ENCODE measurements at places on chromosomes 12 and 14.

DNA sequence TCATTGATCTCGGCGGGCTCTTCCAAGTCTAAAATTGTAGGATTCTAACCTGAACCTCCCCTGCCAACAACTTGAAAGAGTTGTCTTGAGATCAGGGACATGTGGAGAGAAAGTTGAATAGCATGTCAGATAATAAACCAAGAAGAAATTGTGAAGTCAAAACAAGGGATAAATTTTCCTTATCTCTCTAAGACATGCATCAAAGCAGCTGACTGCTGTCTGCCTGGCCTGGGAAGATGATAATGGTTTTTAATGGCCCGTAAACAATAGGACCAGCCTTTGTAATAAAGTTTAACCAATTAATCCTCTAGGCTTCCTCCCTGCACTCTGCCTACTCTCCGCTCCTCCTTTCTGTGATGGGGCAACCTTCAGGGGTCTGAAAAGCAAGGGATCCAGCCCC lies 67.9 kb downstream of the DPF3 start:
- H3K27me3 ChIP-seq = peaks cover 33% of the 10 kb centered on the region

GRCh38 chr12:1167784-1168183 lies 176.8 kb downstream of the ERC1 start:
- DNase-seq = no peak
- no peaks in the 10 kb centered on the region for H3K27me3 ChIP-seq
- no peak overlapping the region for H3K27ac ChIP-seq
- peaks cover 16% of the 10 kb centered on the region for H3K36me3 ChIP-seq
- H3K4me1 ChIP-seq = peaks cover 22% of the 10 kb centered on the region
- no peak overlapping the region for H3K4me3 ChIP-seq

GRCh38 chr14:28629328-28630004 lies 137.1 kb upstream of the FOXG1 start:
- H3K36me3 ChIP-seq = no peaks in the 10 kb centered on the region
- H3K4me1 ChIP-seq = no peaks in the 10 kb centered on the region
- peaks cover 11% of the 10 kb centered on the region for H3K27me3 ChIP-seq
- H3K4me3 ChIP-seq = no peak overlapping the region

- H3K27me3 ChIP-seq = no peaks in the 10 kb centered on the region
- H3K4me1 ChIP-seq = no peaks in the 10 kb centered on the region
- H3K36me3 ChIP-seq = no peaks in the 10 kb centered on the region
- H3K27ac ChIP-seq = no peak overlapping the region
Observed at GRCh38 chr14:50897658-50898175, 25.9 kb downstream of the ABHD12B start.

GRCh38 chr12:4628406-4628805 lies 20.4 kb downstream of the AKAP3 start:
- H3K36me3 ChIP-seq = no peaks in the 10 kb centered on the region
- no peak overlapping the region for H3K4me3 ChIP-seq
- H3K4me1 ChIP-seq = no peaks in the 10 kb centered on the region
- no peak for DNase-seq
- no peak overlapping the region for H3K27ac ChIP-seq

GRCh38 chr12:32265951-32266350 lies 133.4 kb upstream of the FGD4 start:
- DNase-seq = no peak
- H3K27ac ChIP-seq = no peak overlapping the region

DNA sequence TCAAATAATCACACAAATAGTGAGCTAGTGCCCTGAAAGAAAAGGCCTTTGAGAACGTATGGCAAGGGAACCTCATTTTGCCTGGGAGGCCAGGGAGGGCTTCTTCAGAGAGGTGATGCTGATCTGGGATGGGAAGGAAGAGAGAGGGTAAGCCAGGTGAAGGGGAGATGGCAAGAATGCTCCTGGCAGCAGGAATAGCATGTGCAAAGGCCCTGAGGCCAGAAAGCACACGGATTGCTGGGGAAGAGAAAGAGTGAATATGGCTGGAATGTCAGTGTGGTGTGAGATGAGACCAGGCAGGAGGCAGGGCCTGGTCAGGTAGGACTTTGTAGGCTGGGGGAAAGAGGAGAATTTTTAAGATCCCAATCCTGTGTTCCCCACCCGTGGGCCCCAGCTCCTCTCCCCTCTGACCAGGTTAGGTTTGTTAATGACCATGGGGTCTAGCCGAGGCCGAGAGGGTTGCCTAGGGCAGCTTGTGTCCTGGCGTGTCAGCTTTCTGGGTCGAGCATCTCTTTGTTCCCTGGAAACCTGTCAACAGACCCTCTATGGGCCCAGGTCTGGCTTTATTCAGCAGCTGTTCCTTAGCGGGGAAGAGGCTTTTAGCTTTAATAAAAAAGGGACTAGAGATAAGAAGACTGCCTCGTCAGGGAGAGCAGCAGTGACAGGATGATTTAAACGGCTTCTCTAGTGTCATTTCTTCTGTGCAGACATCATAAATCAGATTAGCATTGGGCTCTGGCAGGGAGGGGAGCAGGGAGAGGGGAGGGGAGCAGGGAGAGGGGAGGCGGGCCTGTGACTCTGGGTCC lies 123.4 kb downstream of the ADCK1 start:
- H3K36me3 ChIP-seq = peaks cover 17% of the 10 kb centered on the region
- H3K4me1 ChIP-seq = peaks cover 37% of the 10 kb centered on the region
- no peak for DNase-seq
- no peak overlapping the region for H3K4me3 ChIP-seq
- no peaks in the 10 kb centered on the region for H3K27me3 ChIP-seq

GRCh38 chr14:51189600-51190376 lies 50.3 kb upstream of the TMX1 start:
- H3K27me3 ChIP-seq = no peaks in the 10 kb centered on the region
- no peak for DNase-seq
- H3K4me1 ChIP-seq = no peaks in the 10 kb centered on the region
- no peaks in the 10 kb centered on the region for H3K36me3 ChIP-seq
- no peak overlapping the region for H3K4me3 ChIP-seq

- H3K27ac ChIP-seq = no peak overlapping the region
- no peaks in the 10 kb centered on the region for H3K27me3 ChIP-seq
- no peaks in the 10 kb centered on the region for H3K4me1 ChIP-seq
- DNase-seq = no peak
Observed at GRCh38 chr12:88206601-88207000, 64.5 kb downstream of the TMTC3 start.

GRCh38 chr12:2998789-2999264 lies 39.6 kb downstream of the TEAD4 start:
- no peak overlapping the region for H3K27ac ChIP-seq
- H3K4me3 ChIP-seq = no peak overlapping the region
- no peaks in the 10 kb centered on the region for H3K27me3 ChIP-seq

- DNase-seq = no peak
- no peak overlapping the region for H3K27ac ChIP-seq
- H3K36me3 ChIP-seq = peaks cover 19% of the 10 kb centered on the region
Observed at GRCh38 chr12:110354172-110354780, 49.2 kb downstream of the ANAPC7 start.

DNA sequence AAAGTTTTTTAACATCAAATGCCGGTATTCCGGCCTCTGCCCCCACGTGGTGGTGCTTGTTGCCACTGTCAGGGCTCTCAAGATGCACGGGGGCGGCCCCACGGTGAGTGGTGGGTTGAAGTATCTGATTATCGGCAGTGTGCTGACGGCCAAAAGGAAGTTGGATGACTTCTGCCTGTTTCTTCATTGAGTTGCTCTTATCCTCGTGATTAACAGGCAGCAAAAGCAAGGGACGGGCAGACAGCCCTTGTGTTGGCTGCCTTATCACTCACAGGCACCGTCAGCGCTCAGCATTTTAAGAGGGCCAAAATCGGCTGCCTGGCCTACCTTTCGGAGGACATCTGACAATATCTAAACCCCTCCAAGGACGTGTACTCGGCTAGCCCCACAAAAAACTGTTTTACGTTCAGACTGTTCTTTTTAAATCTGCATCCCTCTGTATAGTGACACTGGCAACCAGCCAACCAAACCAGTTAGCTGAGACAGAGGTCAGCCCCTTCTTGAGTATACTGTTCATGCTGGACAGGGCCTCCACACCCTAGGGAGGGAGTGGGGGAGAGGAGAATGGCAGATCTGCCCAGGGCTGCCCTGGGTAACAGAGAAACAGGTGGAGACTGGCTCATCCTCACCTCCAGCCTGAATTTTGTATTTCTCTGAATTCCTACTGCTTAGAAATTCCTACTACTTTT lies 22.9 kb upstream of the AKAP5 start:
- H3K4me1 ChIP-seq = peaks cover 24% of the 10 kb centered on the region
- DNase-seq = no peak
- H3K4me3 ChIP-seq = no peak overlapping the region
- no peaks in the 10 kb centered on the region for H3K27me3 ChIP-seq

DNA sequence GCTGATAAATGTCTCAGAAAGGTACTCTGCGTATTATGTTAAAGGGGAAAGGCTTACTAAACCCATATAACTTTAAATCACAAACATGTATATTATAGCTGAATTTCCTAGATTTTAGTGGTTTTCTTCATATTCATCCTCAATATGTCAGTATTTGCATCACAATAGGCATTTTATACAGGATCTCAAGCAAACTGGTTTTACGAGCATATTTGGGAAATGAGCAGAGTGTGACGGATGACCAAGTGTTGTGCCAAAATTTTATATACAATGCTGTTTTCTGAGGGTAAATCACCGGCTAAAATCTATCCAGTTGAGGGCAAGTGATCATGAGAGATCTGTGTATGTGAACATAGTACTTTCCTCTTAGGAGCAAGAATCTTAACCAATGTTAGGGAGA lies 8.4 kb downstream of the CPM start:
- H3K36me3 ChIP-seq = no peaks in the 10 kb centered on the region
- no peak overlapping the region for H3K4me3 ChIP-seq
- no peak overlapping the region for H3K27ac ChIP-seq
- DNase-seq = no peak
- H3K4me1 ChIP-seq = peaks cover 3% of the 10 kb centered on the region

DNA sequence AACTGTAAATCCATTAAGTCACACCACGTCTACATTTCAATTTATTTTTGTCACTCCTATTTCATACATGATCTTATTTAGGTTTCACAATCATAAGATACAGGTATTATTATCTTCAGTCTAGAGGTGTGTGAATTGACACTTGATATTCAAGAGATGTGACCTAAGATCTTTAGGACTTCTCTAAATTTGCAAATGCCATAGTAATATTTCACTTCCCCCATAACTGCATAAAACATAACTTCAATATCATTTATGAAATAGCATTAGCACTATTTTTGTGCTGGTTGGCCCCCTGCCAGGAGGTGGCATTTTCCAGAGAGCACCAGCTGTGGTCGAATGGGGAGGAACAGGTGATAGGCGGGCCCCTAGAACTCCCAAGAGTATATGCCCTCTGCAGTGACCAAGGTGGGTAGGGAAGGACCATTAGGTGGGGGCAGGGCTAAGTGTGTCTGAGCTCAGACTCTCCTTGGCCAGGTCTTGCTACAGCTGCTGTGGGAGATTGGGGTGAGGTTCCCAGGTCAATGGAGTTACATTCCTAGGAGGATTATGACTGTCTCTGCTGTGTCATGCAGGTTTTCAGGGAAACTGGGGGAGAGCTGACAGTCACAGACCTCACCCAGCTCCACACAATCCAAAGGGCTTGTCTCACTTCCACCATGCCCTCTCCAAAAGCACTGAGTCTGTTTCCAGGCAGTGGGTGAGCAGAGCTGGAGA lies 49.2 kb upstream of the ERGIC2 start:
- H3K27me3 ChIP-seq = no peaks in the 10 kb centered on the region
- DNase-seq = no peak
- no peaks in the 10 kb centered on the region for H3K4me1 ChIP-seq

GRCh38 chr14:74712499-74713394 lies at the start of the genes AREL1 and FCF1:
AREL1 (minus strand) TSS chr14:74713080; CDS start chr14:74685615, 27,465 bp downstream.
FCF1 (plus strand) TSS chr14:74713144; CDS start chr14:74713198, 54 bp downstream.
- H3K4me3 ChIP-seq = peak within 1 kb of the TSS; percentile 96
- no peaks in the 10 kb centered on the region for H3K27me3 ChIP-seq
- peak; percentile 52 for DNase-seq

DNA sequence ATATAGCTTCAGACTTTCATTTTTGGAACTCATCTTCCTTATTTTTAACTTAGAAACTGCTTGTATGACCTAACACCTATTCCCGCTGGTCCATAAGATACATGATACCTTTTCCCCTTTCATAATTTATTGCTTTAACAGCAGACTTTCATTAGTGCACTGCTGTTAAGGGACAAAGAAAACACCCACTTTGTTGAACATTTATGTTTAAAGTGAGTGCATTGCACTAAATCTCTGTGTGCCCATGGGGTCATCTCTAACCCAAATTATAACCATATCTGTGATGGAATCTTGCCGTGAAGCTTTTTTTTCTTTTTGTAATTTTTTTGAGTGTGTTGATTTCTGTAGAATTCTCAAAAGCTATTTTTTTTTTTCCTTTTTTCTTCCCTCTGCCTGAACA lies 261.8 kb downstream of the TMTC2 start:
- H3K36me3 ChIP-seq = no peaks in the 10 kb centered on the region
- no peak for DNase-seq
- H3K4me3 ChIP-seq = no peak overlapping the region
- H3K27ac ChIP-seq = peak overlapping the region; percentile 37
- H3K4me1 ChIP-seq = peaks cover 17% of the 10 kb centered on the region

- no peak overlapping the region for H3K4me3 ChIP-seq
- H3K4me1 ChIP-seq = no peaks in the 10 kb centered on the region
- no peak for DNase-seq
- peaks cover 9% of the 10 kb centered on the region for H3K36me3 ChIP-seq
- H3K27ac ChIP-seq = no peak overlapping the region
Observed at GRCh38 chr12:115936997-115937916, 340.2 kb downstream of the MED13L start.

DNA sequence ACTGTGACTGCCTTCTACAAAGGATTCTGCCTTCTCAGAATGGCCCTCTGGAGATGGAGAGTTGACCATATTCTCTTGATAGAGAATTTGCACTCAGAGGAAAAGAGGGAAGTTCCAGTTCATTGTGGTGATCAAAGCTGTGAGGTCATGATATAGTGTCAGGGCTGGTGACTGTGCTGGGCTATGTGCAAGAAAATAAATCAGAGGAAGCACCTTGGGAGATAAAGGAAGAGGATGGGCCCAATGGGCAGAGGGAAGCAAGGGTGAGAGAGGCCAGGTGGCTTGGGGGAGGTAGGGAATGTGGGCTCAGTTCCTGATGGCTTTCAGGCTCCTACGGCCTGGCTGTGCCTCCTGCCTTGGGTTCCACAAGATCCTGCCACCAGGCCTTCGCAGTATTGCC lies 145.8 kb downstream of the SLC8A3 start:
- DNase-seq = no peak
- no peaks in the 10 kb centered on the region for H3K4me1 ChIP-seq
- H3K27ac ChIP-seq = no peak overlapping the region
- H3K36me3 ChIP-seq = no peaks in the 10 kb centered on the region

Data from mesothelial cell of epicardium (in vitro differentiated cells).